Kidney capillary endothelial cell (primary cell): ENCODE measurements at places on chromosomes 12 and 14.

GRCh38 chr12:103664626-103665025 is 77.6 kb downstream of the STAB2 start:
- DNase-seq = no peak

DNA sequence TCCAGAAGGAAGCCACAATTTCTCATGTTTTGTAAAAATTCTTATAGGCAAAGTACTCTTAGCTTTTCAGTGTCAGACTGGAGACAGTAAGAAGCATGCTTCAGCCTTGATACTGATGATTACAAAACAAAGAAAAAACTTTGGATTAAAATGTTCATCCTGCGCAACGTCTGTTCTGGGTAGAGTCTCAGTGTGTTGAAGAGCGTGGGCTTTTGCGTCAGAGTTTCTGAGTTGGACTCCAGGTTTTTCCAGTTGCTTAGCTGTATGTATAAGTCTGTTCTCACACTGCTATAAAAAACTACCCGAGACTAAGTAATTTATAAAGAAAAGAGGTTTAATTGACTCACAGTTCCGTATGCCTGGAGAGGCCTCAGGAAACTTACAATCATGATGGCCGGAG is 508.1 kb downstream of the DIO2 start:
- DNase-seq = no peak

DNA sequence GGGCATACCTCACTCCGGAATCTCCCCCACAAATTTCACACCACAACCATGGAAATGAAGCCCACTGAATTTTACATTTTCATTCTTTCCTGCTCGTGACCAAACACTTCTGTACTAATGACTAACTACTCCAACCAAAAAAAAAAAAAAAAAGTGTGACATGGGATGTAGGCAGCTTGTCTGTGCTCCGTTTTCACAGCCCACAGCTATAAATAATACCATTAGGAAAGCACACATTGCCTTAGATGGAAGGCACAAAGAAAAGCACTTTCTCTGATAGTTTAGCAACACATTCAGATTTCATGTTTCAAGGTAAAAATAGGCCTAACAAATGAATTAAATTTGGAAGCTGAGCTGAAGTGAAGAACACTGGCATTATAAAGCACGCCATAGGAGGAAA is 42.5 kb downstream of the DUSP6 start:
- DNase-seq = no peak

GRCh38 chr14:53432378-53432802 is 279.3 kb upstream of the DDHD1 start:
- DNase-seq = peak; percentile 10

- DNase-seq = no peak
These were observed 311.8 kb downstream of the BTG1 start for GRCh38 chr12:91833780-91834359.

- DNase-seq = no peak
These were observed 52.1 kb downstream of the NUAK1 start for GRCh38 chr12:106086696-106087095.

- no peak for DNase-seq
These were observed 59.2 kb downstream of the PPFIBP1 start for GRCh38 chr12:27583057-27583797.

- DNase-seq = no peak
These were observed 107.2 kb downstream of the ZFC3H1 start for GRCh38 chr12:71556448-71556847.

- DNase-seq = no peak
These were observed 787 bp downstream of the ACAD10 start for GRCh38 chr12:111686574-111687105.

DNA sequence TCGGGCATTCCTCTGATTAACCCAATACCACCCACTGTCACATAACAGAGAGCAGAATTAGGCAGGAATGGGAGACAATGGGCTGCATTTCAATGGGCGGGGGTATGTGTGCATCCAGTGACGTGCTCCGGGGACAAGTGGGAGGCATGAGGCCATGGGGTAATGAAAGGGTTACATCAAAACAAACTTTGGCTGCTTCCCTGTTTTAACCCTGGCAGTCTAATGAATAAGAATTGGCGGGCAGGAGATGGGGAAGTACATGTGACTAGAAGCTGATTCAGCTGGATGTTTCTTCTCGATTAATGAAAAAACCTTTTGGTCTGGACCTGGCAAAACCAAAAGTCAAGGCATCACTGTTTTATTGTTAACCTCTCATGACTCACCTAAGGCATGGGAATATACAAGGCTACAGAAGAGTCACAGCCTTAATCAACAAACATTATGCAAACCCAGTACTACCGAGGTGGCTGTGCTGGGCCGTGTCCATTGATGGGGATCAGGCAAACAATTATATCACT is 44.2 kb downstream of the SOCS2 start:
- DNase-seq = no peak

GRCh38 chr14:60621386-60621785 is 27.9 kb downstream of the SIX1 start:
- DNase-seq = no peak

DNA sequence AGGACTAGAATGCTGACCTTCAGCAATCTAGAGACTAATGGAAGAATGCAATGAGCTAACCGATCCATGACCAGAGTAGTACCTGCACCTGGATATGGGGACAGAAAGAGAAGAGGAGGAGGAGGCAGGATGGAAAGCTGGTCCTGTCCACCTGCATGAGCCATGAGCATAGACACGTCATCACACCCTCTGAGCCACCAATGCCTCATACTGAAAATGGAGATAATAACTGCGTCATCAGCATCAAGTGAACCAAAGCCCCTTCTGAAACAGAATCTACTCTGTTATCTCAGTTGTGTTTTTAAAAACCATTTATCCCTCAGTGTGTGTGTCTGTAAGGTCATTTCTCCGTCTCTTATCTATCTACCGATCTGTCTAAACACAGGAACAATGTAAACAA is 327.0 kb downstream of the BCL11B start:
- no peak for DNase-seq

DNA sequence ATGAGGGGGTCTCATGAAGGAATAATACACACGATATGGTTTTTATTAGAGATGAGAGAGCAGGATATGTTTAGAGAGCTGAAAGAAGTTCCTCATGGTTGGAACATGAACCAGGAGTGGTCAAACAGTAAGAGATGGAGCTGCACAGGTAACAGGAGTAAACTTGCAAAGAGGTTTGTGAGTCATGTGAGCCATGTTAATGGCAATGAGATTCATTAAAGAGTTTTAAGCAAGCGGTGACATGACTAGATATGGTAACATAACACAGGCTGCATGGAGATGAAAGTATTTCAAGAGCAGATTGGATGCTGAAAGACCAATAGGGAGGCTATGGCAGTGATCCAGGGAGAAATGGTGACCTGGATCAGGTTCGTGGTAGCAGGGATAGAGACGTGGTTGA is 62.6 kb upstream of the SSTR1 start:
- DNase-seq = no peak
